Kidney tubule cell (primary cell): ENCODE measurements at places on chromosomes 7 and 10.

GRCh38 chr7:101108330-101108857 is 18.5 kb upstream of the SERPINE1 start:
- peak; percentile 95 for DNase-seq

GRCh38 chr10:93707623-93708022 is 5.2 kb upstream of the FRA10AC1 start:
- no peak for DNase-seq

- peak; percentile 46 for DNase-seq
Observed at GRCh38 chr7:93046641-93047040, 71.1 kb downstream of the SAMD9 start.

GRCh38 chr7:116200963-116201362 is 9.4 kb upstream of the TES start:
- no peak for DNase-seq

GRCh38 chr10:63700631-63701156 is 179.5 kb downstream of the REEP3 start:
- DNase-seq = no peak

GRCh38 chr10:100866575-100867098 is 46.1 kb upstream of the SLF2 start:
- DNase-seq = no peak
